Muscle of back (tissue), 13 donors: ENCODE measurements at places on chromosomes 6 and 20. TPM values are rescaled to one million over a fixed set of nuclear protein-coding genes. Genes with fewer than 3 reads are reported as not detected.

The ANGPT4 gene
- 0.06 TPM for polyA plus RNA-seq

The IP6K3 gene
- polyA plus RNA-seq: 27.5 TPM

The PRPH2 gene
- polyA plus RNA-seq: 3.2 TPM

The SLX4IP gene
- polyA plus RNA-seq: 3.9 TPM

DNA sequence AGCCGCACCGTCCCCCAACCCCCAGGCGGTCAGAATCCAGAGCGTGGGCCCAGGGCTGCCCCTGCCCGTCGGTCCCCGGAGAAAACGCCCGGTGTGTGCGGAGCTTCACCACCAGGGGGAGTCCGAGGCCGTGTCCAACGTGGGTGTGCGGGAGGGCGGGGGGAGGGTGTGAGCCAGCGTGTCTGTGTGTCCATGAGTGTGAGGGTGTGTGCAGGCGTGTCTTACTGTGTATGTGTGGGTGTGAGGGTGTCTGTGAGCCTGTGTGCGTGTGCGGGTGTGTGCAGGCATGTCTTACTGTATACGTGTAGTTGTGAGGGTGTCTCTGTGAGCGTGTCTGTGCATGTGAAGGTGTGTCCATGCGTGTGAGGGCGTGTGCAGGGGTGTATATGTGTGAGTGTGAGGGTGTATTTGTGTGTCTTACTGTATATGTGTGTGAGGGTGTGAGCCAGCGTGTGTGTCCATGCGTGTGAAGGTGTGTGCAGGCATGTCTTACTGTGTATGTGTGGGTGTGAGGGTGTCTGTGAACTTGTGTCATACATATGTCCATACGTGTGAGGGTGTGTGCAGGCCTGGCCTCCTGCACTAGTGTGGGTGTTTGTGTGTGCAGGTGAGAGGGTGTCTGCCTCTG, 24.6 kb upstream of the GATA5 start:
- peak; percentile 66 for DNase-seq

The NHLRC1 gene
- polyA plus RNA-seq: 1.9 TPM

DNA sequence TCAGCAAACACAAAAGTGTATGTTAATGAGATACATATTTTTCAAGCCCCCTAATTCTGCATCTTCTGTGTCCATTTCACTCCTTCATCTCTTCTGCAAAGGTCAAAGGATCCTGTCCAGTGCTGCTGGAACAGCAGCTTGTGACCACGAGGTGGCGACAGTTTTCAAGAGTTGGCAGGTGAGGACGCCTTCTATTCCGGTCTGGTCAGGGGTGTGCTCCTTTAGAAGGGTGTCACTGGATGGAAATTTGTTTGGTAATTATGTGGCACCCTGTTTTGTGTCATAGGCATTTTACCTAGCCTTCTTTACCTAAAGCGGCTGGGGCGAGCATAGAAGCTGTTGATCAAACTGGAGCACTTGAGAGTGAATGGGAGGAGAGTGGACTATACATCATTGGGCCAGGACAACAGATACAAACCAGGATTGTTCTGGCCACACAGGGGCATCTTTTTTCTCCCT, 32.9 kb upstream of the ERVFRD-1 start:
- DNase-seq: peak; percentile 56

DNA sequence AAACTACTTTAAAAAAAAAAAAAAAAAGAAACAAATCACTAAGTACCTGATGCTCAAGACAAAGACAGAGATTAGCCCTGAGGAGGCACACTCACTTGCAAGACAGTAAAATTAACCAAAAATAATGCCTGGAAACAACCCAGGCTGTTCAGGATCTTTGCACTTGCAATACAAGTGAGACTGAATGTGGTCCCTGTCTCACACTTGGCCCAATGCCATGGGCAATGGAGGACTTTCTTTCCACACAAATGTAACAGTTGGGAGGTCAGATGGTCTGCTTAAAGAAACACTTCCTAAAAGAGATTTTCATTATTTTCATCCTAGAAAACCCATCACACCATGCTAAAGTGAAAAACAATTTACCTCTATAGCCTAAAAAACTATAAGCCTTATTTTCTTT, 16.2 kb downstream of the STAU1 start:
- DNase-seq: peak; percentile 12

GRCh38 chr6:1598886-1599285, 10.8 kb upstream of the FOXC1 start:
- DNase-seq: no peak
